ENCODE measurements at places on chromosomes 5 and 9.

- DNase-seq: no peak
Observed at GRCh38 chr9:109329638-109330258, 8.9 kb upstream of the EPB41L4B start.

DNA sequence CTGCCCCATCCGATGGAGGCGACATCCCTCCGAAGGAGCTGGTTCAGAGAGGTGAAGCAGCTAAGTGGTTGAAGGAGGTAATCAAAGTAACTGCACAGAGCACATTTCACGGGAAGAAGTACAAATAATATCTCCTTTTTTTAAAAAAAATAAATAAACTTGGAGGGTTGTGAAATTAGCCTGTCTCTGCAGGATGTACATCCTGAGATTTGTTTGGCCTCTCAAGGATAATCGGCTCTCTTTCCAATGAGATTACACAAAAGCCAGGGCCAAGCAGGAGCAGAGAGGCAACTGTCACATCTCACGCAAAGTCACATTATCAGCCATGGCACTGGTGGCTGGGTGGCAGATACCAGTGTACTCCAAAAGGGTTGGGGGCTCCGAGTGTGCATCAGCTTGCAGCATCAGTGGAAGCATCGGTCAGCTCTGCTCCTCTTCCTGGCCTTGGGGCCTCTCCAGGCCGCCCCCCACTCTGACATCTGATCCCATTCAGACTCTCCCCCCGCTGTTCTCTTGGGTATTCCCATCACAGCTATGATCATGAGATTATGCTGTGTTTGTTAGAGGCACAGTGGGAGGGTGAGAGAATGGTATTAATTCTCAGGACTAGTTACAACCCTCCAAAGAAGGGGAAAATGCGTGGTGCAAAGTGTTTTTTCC, 109.9 kb downstream of the UGCG start:
- DNase-seq: no peak

GRCh38 chr5:98403131-98403530, 370.3 kb upstream of the RGMB start:
- no peak for DNase-seq

- no peak for DNase-seq
Observed at GRCh38 chr9:27765266-27766072, 192.2 kb upstream of the C9orf72 start.

GRCh38 chr5:133051061-133051541, 712 bp upstream of the HSPA4 start:
- DNase-seq: no peak

- no peak for DNase-seq
Observed at GRCh38 chr5:104793755-104794080, 1231.1 kb upstream of the NUDT12 start.

All from T-helper 9 cell (primary cell).